Esophagus muscularis mucosa (tissue), 4 donors: ENCODE measurements at places on chromosomes 12 and 14.
A peak's percentile ranks its signal among the peaks of the same experiment; 100 is the strongest.

DNA sequence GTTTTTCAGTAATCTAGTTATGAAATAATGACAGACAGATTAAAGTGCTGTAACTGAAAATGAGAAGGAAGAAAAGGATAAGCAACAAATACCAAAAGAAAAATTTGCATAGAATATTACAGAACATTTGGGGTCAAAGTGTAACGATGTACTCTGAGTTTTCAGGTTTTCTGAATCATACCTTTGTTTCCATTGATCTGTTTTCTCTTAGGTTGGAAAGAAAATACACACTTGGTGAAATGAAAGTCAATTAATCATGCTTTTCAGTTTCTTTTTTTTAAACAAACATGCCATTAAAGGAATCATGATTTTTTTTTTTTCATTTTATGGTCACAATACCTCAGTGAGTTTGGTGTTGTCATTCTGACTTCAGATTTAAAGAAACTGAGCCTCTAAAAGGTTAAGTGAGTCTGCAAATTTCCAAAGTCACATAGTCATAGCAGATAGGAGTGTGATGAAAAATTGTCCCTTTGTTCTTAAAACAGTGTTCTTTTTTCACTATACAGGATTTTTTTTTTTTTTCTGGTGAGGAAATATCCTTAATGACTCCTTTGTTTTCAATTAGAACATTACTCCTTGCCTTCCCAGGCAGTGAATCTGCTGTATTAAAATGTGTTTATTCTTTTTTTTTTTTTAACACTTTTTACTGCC lies 35.9 kb upstream of the PZP start:
- no peak for DNase-seq
- H3K4me1 ChIP-seq, result no peaks in the 10 kb centered on the region
- no peak overlapping the region for H3K27ac ChIP-seq
- no peaks in the 10 kb centered on the region for H3K27me3 ChIP-seq
- no peaks in the 10 kb centered on the region for H3K36me3 ChIP-seq

DNA sequence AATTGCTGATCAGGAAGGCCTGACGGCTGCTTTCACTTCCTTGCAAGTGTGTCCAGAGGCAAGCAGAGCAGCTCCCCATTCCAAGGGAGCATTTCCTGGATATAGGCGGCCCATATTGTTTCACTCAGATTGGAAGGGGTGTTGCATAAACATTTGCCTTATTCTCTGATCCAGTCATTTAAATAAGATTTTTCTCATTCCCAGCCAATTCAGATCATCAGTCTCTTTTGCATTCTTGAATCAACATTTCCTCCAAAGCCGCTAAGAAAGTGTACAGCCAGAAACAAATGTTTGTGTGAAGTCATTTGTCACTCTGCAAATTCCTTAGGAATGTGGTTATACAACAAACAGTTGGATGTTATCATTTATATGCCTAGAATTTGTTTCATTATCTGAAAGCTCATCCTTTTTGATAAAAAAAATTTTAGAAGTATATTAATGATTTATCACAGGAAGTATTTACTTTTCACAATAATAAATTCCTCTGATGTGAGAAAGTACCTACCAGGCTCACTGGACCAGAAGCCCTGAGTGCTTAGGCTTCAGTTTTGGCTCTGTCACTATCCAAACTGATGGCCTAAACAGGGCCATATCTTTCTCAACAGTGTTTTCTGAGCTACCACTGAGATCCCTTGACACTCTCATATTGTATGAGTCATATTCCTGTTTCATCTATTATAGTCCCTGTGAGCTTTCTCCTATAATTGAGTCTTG lies 379.6 kb downstream of the CCDC91 start:
- no peaks in the 10 kb centered on the region for H3K27me3 ChIP-seq
- no peaks in the 10 kb centered on the region for H3K36me3 ChIP-seq
- no peak overlapping the region for H3K4me3 ChIP-seq
- no peak for DNase-seq

DNA sequence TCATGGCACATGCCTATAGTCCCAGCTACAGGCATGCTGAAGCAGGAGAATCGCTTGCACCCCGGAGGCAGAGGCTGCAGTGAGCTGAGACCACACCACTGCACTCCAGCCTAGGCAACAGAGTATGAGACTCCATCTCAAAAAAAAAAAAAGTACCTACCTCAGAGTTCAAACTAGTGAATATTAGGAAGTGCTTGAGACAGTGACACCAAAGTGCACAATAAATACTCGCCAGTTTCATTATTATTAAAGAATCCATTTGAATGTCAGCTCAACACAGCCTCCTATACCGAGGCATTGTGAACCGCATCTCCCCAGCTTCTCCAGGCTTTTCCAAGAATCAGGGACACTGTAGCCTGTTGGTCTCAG lies 5.0 kb downstream of the GAPDH start:
- H3K36me3 ChIP-seq, result peaks cover 57% of the 10 kb centered on the region
- H3K4me1 ChIP-seq, result peaks cover 55% of the 10 kb centered on the region
- no peaks in the 10 kb centered on the region for H3K27me3 ChIP-seq
- H3K27ac ChIP-seq, result peak overlapping the region; percentile 93
- no peak for DNase-seq

DNA sequence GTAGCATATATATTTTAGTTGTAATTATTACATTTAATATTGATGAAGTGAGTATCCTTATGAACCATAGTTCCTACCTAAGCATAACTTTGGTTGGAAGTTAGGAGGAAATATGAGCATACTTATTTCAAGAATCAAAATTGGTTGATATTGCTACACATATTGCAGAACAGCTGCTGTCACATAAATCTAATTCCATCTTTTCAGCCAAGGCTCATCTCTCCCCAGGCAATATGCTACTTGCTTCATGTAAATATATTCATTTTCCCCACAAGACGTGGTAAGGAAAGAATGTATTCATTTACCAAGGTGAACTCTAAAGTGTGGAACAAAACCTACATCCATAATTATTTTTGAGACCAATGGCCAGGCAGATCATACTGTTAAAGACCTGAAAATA lies 62.5 kb upstream of the HIF1A start:
- no peak overlapping the region for H3K4me3 ChIP-seq
- no peak overlapping the region for H3K27ac ChIP-seq
- no peaks in the 10 kb centered on the region for H3K27me3 ChIP-seq
- DNase-seq, result no peak
- no peaks in the 10 kb centered on the region for H3K36me3 ChIP-seq
- H3K4me1 ChIP-seq, result peaks cover 4% of the 10 kb centered on the region

GRCh38 chr12:71749666-71750065 lies 5.0 kb upstream of the RAB21 start:
- peaks cover 5% of the 10 kb centered on the region for H3K4me1 ChIP-seq
- no peak overlapping the region for H3K4me3 ChIP-seq
- H3K36me3 ChIP-seq, result no peaks in the 10 kb centered on the region
- H3K27me3 ChIP-seq, result peaks cover 3% of the 10 kb centered on the region
- no peak for DNase-seq

DNA sequence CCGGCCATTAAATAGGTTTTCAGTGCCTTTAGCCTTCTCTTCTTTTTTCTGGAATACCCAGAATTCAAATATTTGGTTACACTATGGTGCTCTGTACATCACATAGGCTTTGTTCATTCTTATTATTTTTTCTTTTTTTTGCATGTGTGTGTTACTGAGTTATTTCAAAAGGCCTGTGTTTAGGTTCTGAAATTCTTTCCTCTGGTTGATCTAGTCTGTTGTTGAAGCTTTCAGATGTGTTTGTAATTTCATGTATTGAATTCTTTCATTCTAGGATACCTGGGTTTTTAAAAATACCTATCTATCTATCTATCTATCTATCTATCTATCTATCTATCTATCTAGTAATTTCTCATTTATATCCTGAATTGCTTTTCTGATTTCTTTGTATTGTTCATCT lies 66.9 kb downstream of the FBXO33 start:
- H3K27ac ChIP-seq, result no peak overlapping the region
- no peak overlapping the region for H3K4me3 ChIP-seq
- DNase-seq, result no peak
- peaks cover 1% of the 10 kb centered on the region for H3K36me3 ChIP-seq
- no peaks in the 10 kb centered on the region for H3K27me3 ChIP-seq

GRCh38 chr14:23357261-23357660 lies 4.6 kb upstream of the SLC22A17 start:
- H3K36me3 ChIP-seq, result peaks cover 47% of the 10 kb centered on the region
- no peak overlapping the region for H3K4me3 ChIP-seq
- no peaks in the 10 kb centered on the region for H3K27me3 ChIP-seq

DNA sequence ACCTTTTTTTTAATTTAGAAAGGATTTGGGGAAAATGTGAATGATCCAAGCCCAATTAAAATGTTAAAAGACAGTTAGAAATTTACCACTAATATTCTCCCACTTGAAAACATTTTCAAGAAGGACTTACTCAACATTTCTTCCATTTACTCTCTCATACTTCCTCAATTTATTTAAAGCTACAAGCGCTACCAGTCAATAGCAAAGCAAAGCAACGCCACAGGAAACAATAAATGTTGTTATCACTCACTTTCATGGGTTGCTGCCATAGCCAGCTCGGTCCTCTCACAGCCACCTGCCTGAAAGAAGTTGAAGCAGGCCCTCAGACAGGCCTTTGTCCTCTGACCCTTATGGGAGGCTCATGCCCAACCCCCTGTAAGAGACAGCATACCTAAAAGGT lies 6.0 kb upstream of the SOS2 start:
- H3K4me3 ChIP-seq, result no peak overlapping the region
- H3K27me3 ChIP-seq, result no peaks in the 10 kb centered on the region
- H3K4me1 ChIP-seq, result peaks cover 12% of the 10 kb centered on the region
- H3K27ac ChIP-seq, result no peak overlapping the region
- H3K36me3 ChIP-seq, result no peaks in the 10 kb centered on the region

DNA sequence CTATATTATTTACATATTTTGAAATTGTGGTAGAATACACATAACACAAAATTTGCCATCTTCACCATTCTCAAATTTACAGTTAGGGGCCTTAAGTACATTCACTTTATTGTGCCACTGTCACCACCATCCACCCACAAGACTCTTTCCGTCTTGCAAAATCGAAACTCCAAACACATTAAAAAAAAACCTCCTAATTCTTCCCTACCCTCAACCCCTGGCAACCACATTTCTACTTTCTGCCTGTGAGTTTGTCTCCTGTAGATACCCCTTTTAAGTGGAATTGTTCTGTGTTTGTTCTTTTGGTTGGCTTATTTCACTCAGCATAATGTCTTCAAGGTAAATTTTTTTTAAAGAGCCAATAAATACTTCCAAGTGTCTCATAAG lies 31.6 kb upstream of the AMIGO2 start:
- H3K27ac ChIP-seq, result no peak overlapping the region
- no peaks in the 10 kb centered on the region for H3K36me3 ChIP-seq
- no peaks in the 10 kb centered on the region for H3K27me3 ChIP-seq
- no peak overlapping the region for H3K4me3 ChIP-seq

- peak overlapping the region; percentile 44 for H3K4me3 ChIP-seq
- H3K27me3 ChIP-seq, result peaks cover 65% of the 10 kb centered on the region
- no peak overlapping the region for H3K27ac ChIP-seq
- DNase-seq, result no peak
- H3K4me1 ChIP-seq, result peaks cover 9% of the 10 kb centered on the region
These were observed 355.5 kb downstream of the SNAPC1 start for GRCh38 chr14:62117751-62118105.

- no peaks in the 10 kb centered on the region for H3K36me3 ChIP-seq
- no peaks in the 10 kb centered on the region for H3K4me1 ChIP-seq
- H3K27me3 ChIP-seq, result peaks cover 7% of the 10 kb centered on the region
- DNase-seq, result no peak
- no peak overlapping the region for H3K27ac ChIP-seq
These were observed 66.1 kb upstream of the BCAT1 start for GRCh38 chr12:25014961-25015360.

DNA sequence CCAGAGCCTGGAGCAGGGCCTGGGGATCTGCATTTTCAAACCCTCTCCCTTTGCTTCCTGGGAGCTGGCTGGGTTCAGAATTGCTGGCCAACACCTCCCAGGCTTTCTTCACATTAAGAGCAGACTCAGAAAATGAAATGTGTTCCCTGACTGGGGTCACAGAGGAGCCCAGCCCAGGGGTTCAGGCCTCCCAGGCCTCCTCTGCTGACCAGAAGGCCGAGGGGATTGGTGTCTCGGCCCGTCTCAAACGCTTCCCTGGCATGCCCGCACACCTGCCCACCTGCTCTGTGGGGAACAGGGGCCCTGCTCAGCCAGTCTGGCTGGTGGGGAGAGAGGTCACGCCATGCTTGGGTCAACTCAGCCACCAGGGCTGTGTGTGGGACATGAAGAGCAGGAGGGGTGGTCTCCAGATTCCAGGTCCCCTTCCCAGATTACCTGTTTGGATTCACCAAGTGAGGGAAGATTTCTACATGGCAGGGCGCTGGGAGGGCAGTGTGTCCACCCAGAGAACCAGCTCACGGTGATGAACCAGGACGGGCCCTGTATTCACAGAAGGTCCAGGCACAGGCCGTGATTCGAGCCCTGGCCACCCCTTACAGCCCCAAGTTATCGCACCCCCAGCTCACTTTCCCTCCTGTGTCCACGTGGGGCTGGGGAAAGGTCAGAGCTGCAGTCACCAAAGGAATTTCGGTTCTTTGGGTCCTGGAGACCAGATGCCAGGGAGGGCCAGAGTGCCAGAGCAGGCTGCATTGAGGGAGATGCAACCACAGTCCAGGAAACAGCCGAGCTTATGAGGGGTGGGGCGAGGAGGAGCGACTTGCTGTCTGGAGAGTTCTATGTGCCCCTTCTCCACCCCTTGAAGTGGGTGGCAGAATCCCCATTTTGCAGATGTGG lies 55.2 kb upstream of the RIN3 start:
- no peaks in the 10 kb centered on the region for H3K27me3 ChIP-seq
- no peak overlapping the region for H3K27ac ChIP-seq
- H3K36me3 ChIP-seq, result no peaks in the 10 kb centered on the region
- peaks cover 12% of the 10 kb centered on the region for H3K4me1 ChIP-seq
- no peak for DNase-seq
